ENCODE measurements at places on chromosomes 2 and 18.

DNA sequence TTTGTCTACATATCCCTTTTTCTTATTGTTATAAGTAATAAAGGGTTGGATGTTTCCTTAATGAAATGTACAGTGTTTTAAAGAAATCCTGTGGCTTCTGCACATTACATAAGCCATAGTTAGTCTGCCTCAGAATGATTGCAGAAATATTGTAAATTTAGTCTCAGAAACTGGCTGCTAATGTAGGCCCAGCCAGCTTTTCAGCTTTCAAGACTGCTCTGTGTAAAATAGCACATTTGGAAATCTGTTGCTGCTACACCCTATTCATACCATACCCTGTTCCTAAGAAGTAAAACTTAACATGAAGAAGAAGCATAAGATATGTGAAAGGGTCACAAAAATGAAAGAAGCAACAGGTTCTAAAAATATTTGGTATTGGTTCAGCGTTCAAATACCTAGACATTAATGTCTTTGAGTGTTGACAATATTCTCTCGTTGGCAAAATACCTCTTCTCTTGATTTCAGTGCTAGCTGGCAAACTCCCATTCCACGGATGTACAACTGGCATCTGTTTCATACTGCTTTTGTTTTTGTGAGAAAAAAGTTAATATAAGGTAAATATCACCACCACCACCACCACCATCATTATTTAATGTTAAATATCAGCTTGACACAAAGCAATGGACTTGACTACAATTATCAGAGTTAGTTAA lies 19.2 kb upstream of the NCKAP1 start:
- no peak for DNase-seq

GRCh38 chr2:219155054-219155644 lies 5.5 kb downstream of the NHEJ1 start:
- DNase-seq, result no peak

DNA sequence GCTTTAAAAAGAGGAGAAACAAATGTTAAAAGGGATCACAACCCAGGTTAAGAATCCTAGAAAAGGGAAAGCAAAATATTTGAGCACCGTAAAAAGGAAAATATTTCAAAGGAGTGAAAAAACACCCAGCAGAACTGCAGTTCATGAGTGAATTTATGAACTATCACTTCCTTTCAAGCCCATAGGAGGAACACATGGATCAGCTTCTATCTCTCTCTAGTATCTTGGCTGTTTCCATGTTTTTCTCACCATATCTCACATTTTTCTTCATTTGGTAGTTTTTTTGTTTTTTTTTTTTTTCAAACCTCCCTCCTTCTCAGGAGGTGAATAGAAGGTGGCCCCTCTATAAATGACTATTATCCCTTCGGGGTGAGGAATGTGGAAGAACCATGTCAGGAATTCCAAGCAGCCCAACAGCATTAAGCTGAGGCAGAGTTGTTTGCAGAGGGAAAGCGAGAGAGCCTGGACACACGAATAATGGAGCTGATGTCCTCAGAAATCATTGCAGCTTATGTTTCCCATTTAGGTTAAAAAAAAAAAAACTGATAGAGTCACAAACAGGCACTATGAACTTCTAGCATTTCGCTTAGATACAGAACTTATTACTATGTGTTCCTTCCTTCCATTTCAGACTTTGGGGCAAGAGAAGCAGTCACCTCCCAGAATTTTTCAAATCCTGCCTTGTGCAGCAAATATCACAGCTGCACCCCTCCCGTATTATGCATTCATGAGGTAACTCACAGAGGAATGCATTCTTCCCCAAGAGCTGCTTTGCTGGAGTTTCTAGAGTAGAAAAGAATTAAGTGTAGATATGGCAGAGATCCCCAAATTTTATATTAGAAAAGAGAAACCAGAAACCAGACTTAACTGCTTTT lies 315.6 kb downstream of the IRS1 start:
- DNase-seq, result no peak

GRCh38 chr2:44941551-44942234 lies at the start of gene SIX3:
Gene SIX3, plus strand, starts transcription at chr2:44941702. Its CDS starts 403 bp downstream, at chr2:44942105.
- DNase-seq, result peak; percentile 73

GRCh38 chr2:23376972-23377371 lies 8.0 kb upstream of the KLHL29 start:
- DNase-seq, result no peak

DNA sequence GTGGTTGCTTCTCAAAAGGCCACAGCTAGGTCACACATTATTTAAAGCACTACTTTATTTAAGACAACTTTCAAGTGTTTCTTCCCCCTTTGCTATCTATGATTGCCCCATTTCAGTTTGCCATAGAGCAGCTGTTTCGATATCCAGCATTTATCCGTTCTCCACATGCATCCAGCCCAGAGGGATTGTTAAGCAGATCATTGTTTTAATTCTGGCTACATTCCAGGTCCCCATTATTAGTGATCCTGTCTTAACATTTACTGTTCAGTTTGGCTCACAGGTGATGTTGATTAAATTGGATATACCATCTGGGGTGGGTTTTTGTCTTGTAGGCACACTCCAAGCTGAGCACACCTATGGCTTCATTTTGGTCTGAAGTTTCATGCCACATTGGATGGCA lies 638.7 kb downstream of the ZEB2 start:
- no peak for DNase-seq

DNA sequence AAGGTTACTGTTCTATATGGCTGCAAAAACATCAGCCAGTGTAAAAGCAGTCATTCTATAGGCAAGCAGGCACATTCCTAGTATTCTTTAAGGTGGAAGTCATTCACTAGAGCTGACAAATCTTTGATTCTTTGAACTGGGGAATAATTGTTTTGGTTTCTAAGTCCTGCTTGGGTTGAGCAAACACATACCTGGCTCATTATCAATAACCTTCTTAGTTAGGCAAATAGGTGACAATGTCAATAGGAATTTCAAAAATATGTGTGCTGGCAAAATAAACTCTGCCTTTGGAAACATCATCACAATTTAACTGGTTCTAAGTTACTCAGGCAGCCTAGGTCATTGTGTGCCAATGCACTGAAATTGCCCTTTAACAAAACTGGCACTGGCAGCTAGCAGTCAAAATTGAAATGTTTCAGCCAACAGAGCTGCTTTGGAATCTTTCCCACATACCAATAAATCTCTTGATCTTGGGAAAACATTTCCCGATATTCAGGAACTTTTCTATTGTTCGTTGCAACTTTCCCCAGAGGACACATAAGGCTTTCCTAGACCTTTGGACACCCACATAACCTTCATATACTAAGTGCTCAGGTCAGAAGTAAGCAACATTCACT lies 402.0 kb upstream of the MMADHC start:
- DNase-seq, result no peak

GRCh38 chr2:224518806-224519580 lies 66.2 kb downstream of the CUL3 start:
- DNase-seq, result no peak

DNA sequence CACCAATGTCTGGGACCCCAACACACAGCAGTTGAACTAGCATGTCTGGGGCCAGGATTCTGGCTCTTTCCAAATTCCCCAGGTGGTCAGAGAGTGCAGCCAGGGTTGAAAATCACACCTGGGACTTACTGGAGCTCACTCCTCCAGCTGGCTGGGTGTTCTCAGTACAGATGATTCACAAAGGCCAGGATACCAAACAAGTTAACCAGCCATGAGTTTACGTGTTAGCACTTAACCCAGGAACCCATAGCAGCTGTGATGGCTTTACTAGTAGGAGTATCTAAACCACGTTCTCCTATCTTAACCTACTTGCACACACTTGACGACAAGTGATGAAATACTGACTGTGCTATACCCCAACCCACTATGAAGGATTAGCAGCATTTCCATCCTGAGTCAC lies 222.8 kb downstream of the FBXO15 start:
- DNase-seq, result no peak

DNA sequence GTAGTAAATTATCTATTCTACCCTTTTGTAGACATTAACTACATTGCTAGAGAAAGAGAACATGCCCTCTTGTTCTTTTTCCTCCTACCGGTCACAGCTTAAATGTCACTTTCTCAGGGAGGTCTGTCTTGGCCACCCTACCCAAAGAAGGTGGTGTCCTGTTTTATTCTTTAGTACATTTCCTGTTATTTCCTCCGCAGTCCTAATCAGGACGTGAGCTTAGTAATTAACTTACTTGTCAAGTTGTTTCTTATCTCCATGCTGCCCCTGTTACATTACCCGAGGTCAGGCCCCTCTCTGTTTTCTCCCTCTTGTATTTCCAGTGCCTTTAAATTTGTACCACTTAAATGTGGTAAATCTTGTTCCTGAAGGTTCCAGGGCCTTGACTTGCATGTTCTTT lies 73.7 kb upstream of the RMDN2 start:
- DNase-seq, result no peak

DNA sequence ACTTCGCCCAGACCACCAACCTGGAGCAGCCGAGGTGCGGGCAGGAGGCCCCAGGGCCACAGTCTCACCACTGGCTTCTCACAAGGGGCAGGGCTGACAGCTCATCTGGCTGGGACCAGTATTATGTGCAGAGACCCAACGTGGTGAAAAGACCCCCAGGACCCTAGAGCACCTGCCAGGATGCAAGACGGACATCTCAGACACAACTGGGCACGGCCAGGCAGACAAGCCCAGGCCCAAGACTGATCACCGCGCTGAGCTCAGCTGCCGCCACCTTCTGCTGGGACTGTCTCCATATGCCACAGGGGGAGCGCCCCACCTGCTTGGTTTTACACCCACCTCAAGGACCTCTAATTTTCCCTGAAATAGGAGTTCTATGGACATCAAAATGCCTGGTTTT lies 23.2 kb downstream of the HDAC4 start:
- no peak for DNase-seq

DNA sequence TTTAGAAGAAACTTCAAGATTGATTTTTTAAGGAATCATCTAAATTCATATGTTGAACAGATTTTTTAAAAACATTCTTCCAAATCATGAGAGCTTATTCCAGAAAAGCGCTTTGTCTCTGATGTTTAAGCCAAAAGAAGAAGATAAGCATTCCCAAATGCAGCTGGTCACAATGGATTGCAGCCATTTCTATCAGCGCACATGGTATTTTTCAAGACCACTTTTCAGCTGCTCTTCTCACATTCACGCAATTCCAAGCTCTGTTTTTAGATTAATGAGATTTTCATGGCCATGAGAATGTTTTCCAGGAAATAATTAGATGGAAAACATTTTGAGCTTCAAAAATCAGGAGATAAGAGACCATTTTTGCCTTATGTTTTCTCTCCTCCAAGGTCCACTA lies 8.7 kb downstream of the OSBPL1A start:
- DNase-seq, result no peak

DNA sequence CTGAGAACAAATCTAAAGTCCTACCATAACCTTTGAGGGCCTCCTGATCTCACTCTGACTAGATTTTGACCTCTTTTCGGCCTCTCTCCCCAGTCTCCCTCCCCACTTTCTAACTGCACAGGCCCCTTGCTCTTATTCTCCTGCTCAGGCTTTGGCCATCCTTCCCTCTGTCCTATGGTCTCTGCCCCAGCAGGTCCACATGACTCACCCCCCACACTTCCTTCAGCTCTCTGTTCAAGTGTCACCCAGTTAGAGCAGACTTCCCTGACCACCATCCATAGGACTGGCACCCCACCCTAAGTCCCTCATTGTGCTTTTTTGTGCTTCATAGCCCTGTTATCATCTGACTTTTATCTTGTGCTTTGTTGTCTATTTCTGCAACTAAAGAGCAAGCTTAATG lies 41.2 kb upstream of the NT5C1B start:
- no peak for DNase-seq

DNA sequence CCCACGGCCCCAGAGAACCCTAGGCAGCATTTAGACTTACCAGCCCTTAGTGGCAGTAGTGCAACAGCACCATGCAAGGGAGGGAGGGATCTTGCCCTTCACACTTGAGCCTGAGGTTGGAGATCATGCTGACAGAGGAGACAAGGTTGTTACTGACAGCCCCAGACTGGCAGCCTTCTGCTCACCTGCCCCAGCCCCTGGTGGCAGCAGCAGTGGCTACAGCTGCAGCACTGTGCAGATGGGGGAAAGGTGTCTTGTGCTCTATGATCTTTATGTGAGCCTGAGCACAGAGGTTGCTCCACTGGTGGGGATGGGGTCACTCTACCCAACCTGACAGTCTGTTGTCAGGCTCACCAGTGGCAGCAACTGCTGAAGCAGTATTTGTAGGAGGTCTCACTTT lies 501.2 kb upstream of the LRRTM4 start:
- no peak for DNase-seq

- no peak for DNase-seq
Observed at GRCh38 chr2:11732587-11732986, 13.8 kb upstream of the LPIN1 start.

- DNase-seq, result no peak
Observed at GRCh38 chr2:198757069-198757468, 700.7 kb downstream of the SATB2 start.

- no peak for DNase-seq
Observed at GRCh38 chr2:122218596-122218995, 463.1 kb downstream of the TSN start.

DNA sequence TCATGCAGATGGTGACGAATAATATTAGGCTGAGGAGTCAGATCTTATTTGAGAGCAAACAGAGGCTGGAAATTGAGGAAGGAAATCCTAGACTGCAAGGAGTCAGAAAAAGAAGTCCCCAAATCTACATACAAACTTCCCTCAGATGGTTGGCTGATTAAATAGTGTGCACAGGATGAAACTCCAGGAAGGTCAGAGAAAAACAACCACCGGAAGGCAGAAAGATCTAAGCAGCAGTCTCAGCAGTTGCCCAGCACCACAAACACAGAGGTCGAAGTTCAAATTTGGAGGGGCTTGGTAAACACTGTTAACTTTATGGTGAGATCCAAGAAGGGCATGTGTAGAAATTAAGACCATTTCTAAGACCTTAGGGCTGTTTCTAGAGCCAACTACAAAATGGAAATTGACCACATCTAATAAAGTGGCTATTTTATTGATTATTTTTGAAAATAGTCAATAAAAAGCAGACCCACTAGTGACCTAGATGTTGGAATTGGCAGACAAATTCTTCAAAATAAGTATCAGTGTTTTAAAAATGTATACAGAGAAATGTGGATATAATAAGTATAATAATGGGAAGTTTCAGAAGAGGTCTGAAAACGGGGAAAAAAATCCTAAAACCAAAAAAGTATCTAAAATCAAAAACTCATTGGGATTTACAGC lies 134.8 kb downstream of the GALNT1 start:
- no peak for DNase-seq

DNA sequence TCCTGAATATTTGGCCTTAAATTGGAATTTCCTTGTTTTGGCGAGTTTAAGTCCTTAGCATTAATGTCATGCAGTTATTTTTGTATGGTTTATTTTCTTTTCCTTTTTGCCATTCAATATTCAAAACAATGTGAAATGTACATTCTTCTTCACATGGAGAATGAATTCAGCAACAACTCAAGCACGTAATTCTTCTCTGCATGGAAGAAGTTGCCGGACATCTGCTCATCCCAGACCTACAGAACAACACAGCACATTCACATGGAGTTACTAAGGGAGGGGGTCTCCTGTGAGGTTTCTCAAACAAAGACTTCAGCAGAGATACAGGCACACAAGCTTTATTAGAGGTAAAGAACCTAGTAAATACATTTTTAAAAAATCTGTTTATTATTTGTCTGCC lies 236.8 kb downstream of the SATB2 start:
- no peak for DNase-seq

DNA sequence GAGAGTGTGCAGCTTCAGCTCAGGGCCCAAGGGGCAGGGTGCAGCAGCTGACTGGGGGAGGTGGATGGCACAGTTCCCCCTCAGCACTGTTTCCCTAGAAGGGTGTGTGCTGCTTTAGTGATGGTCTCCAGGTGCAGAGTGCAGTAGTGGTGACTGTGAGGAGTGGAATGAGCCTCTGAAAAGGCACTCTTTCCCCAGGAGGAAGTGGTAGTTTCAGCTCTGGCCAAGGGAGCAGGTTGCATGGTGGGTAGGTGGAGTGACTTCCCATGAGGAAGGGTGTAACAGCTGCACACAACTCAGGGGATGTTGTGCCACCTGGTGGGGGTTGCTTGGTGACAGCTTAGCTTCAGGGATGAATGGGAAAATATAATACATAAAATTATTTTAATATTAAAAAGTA lies 251.5 kb upstream of the NXPH2 start:
- no peak for DNase-seq

Data from activated CD8-positive, alpha-beta memory T cell treated with anti-CD3 and anti-CD28 coated beads, Interleukin-2, amount 50 U/mL, for 48 hours (primary cell).